ENCODE measurements at places on chromosomes 2 and 18.
A peak's percentile ranks its signal among the peaks of the same experiment; 100 is the strongest.

- no peak for DNase-seq
Measured at GRCh38 chr2:32366595-32366994, 9.8 kb downstream of the BIRC6 start.

GRCh38 chr2:234025891-234026401 is 24.6 kb upstream of the SPP2 start:
- DNase-seq: no peak

- DNase-seq: no peak
Measured at GRCh38 chr2:222315443-222316121, 16.8 kb upstream of the PAX3 start.

DNA sequence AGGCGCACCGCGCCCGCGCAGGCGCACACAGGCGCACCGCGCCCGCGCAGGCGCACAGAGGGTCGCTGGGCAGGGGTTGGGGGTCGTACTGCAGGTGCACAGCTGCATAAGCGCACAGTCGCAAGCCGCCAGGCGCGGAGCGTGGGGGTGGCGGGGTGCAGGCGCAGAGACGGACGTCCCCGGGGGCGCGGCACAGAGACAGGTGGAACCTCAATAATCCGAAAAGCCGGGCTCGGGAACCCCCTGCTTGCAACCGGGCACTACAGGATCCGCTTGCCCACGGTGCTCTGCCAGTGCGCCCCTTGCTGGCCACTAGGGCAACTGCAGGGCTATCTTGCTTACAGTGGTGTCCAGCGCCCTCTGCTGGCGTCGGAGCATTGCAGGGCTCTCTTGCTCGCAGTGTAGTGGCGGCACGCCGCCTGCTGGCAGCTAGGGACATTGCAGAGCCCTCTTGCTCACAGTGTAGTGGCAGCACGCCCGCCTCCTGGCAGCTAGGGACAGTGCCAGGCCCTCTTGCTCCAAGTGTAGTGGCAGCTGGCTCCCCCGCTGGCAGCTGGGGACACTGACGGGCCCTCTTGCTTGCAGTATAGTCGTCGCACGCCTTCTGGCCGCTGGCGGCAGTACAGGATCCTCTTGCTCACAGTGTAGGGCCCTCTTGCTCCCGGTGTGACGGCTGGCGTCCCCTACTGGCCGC is 34.9 kb downstream of the FAM110C start:
- peak; percentile 14 for DNase-seq

DNA sequence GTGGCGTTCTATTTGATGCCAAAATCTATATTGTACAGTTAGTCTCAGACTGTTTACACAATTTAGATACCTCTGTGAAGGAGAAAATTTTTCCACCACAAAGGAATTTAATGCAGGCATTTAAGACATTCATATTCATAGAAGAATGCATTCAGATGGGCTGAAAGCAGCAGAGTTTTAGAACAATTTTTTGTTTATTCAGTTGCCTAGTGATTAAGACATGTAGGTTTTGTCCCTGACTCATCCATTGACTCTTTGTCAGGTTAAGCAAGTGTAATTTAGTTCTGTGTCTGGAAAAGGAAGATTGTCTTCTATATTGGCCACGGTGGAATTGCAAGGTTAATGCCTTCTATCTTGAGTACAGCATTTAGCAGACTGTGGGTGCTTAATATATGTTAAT is 515.0 kb downstream of the PARD3B start:
- DNase-seq: no peak

- no peak for DNase-seq
Measured at GRCh38 chr18:10306779-10307178, 147.7 kb upstream of the APCDD1 start.

DNA sequence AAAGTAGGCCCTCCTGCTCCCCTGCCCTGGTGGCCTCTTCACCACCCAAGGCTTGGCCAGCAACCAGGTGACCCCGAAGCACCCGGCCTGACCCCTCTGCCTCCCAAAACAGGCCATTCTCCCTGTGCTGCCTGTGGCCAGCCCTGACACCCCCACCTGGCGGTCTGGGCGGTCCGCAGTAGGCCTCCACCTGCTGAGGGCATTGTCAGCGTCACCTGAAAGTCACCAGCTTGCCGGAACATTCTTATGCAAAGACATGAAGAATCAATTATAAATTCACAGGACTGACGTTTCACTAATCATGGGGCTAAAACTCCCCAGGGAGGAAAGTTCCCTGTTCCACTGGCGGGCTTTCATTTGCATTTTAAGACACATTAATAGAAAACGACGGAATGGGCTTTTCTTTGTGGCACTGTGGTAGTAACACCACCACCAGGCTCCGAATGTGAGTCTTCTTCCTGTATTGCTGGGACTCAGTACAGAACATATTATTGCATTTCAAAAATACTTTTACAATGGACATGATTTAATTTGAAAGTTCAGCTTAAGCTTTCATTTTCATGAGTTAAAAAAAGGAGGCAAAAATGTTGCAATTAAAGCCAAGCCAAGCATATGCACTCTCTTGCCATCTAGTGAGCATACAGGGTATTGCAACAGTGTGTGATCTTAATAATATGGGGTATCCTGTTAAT is 57.4 kb downstream of the ADI1 start:
- DNase-seq: no peak

DNA sequence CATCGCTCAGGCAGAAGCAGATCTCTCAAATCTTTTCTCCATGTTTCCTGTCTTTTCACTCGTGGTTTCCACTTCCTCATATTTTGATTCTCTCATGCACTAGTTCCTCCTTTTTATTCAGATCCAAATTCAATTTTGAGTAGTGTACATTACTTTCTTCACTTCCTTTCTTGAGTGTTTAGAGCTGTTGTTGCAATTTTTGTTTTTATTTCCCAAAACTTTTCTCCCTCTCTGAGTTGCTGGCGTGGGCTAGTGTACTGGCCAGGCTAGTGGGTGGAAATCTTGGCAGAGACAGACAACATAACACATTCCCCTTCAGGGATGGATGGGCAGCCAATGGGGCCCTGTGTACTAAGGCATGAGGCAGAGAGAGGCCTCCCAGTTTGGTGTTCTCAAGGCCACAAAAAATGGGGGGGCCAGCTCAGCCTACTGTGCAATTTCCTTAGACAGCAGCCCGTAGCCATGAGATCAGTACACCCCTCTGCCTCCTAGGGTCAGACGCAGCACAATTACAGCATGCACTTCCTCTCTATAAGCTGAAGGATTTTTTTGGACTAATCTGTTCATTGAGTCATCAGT is 145.1 kb upstream of the PID1 start:
- DNase-seq: no peak

DNA sequence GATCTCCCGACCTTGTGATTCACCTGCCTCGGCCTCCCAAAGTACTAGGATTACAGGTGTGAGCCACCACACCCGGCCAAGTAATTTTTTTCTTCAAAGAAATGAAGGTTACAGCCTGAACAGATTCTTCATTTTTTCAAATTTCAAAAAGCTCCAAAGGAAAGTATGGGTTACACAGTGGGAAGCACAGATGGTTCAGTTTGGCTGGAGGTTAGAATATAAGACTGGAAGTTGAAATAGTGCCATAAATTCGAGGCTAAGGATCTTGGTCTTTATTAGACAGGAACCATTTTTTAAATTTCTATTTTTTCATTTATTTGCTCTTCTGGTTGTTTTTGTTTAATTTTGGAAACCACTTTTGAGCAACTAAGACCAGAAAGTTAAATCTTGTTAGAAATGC is 120.0 kb downstream of the STK39 start:
- DNase-seq: no peak

DNA sequence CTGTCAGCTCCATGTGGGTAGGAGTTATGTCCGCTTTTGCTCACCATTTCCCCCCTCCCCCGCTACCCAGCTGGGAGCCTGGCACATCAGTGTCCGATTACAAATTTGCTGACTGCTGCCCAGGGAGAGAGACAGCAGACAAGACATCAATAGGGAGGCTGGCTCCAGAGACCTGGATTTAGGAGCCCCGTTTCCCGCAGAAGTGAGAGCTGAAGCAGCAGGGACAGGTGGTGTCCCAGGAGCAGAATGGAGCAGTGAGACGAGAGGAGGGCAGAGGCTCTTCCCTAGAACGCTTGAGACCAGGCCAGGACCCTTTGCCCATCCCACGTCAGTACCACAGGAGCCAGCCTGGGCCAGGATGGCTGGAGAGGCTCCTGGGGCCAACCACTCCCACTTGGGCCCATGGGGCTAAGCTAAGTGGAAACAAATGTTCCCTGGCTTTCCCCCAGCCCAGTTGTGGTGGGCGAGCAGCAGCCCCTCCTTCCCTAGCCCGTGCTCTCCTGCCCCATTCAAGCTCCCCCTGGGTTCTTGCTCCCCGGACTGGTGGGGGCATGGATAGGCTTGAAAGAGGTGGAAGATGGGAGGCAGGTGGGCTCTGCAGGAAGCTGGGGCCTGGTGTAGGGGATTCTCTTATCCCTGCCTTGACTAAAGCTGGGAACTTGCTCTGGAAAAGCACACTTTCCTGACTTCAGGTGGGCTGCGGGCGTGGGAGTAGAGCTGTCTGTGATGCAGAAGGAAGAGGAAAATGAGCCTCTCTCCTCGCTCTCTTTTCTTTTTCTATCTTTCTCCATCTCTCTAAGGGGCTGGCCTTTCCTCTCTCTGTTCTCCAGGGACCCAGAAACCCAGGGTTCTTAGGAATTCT is 4.1 kb upstream of the WNT6 start:
- no peak for DNase-seq

- DNase-seq: no peak
Measured at GRCh38 chr2:124585277-124585676, 560.2 kb downstream of the CNTNAP5 start.

DNA sequence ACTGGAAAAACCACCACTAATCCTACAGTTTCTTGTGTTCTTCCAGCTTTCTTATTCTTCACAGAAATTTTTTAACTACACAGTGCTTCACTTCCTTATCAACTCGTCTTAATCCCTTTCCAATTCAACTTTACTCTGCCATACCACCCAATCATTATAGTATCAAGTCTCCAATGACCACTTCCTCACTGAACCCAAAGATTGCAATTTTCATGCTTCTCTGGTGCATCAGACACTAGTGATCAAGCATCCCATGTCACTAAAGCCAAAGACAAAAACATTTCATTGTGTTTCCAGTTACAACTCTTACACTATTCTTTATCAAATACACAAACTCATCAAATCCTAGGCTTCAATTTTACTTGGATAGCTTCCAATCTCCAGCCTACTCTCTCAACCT is 9.5 kb downstream of the CHAC2 start:
- no peak for DNase-seq

DNA sequence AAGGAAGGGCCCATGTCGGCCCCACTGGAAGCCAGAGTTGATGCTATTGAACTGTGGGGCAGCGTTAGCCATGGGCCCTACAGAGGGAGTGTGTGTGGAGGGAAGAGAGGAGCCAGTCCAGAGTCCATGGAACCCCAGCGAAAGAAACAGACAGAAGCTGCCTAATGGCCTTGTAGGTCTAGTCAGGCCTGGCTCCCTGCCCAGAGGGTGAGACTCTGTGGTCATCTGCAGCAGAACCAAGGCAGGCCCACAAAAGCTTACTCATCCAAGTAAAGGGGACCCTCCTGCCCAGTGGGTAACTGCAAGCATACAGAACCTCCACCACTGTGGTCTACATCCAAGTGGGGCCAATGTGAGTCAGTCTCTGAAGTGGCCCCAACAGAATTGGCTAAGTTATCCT is 439.8 kb downstream of the TGIF1 start:
- DNase-seq: no peak

DNA sequence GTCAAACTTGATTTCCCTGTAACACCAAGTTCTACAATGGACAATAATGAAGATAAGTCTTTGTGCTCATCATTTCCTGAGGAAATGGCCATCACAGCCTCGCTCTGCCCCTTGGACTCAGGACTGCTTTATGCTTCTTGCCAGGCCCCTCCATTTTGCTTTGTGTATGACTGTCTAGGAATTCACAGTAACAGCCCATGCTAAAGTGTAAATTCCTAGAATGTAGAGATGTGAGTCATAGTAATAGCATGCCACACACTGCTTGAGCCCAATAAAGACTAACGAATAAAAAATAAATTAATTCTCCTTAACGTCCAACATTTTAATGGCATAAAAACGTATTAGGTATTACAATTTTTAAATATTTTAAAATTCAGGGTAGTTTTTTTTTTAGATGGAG is 226.5 kb downstream of the PID1 start:
- no peak for DNase-seq

GRCh38 chr2:30231996-30232800 is 864 bp downstream of the LBH start:
- no peak for DNase-seq

- no peak for DNase-seq
Measured at GRCh38 chr2:58131191-58132011, 84.8 kb downstream of the VRK2 start.

DNA sequence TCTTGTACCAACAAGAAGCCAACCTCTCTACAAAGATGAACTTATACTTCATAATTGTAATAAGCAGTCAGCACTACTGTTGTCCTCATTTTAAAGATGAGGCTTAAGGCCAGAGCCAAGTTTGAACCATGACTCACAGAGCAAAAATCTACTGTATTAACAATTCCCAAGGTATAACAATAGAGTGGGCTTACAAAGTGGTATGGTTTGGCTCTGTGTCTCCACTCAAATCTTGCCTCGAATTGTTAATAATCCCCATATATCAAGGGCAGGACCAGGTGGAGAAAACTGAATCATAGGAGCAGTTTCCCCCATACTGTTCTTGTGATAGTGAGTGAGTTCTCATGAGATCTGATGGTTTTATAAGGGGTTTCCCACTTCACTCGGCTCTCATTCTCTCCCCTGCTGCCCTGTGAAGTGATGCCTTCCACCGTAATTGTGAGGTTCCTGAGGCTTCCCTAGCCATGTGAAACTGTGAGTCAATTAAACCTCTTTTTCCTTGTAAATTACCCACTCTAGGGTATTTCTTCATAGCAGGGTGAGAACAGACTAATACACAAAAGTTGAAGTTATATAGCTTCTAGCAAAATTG is 19.5 kb downstream of the MRPL44 start:
- DNase-seq: no peak

DNA sequence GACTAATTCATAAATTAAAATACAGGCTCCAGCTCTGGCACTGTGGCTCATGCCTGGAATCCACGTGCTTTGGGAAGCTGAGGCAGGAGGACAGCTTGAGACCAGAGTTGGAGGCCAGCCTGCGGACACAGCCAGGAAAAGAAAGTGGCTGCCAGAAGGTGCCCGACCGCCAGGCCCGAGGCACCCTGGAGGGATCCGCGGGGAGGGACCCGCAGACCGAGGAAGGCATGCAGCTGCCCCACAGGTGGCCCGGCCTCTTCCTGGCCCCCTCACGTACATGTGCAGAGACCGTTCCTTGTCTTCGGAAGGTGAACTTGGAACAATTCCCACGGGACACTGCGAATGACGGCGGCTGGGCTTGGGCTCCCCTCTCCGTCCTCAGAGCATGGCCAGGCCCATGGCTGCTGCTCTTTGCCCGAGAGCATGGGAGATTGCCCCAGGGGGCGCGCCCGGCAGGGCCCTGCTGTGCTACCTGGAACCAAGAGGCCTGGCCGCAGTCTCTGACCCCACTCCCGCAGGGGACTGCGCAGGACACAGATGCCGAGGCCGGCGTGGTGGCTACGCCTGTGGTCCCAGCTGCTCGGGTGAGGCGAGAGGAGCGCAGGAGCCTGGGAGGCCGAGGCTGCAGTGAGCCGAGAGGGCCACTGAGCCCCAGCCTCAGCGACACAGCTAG is 55.6 kb upstream of the IMP4 start:
- DNase-seq: no peak

All from DMS 273 treated with DMSO at 0.1 percent for 48 hours (cell line).